MG63 (cell line): ENCODE measurements at places on chromosomes 13 and 19. TPM values are rescaled to one million over a fixed set of nuclear protein-coding genes. Genes with fewer than 3 reads are reported as not detected.

The AMER2 gene
- total RNA-seq, result not detected in 2 replicates

The ZNF729 gene
- not detected in 2 replicates for total RNA-seq

The SLC25A41 gene
- not detected in 2 replicates for total RNA-seq

The MYBPC2 gene
- total RNA-seq, result 0.03 TPM in 1 of 2 replicates, not detected in the other

The TSEN34 gene
- 68.7 and 103 TPM in 2 replicates for total RNA-seq

The FGF22 gene
- not detected in 2 replicates for total RNA-seq

The SLITRK5 gene
- total RNA-seq, result 0.05 and 0.16 TPM in 2 replicates

The SLC27A1 gene
- 6.3 and 6.5 TPM in 2 replicates for total RNA-seq

The CYP2F1 gene
- not detected in 2 replicates for total RNA-seq

DNA sequence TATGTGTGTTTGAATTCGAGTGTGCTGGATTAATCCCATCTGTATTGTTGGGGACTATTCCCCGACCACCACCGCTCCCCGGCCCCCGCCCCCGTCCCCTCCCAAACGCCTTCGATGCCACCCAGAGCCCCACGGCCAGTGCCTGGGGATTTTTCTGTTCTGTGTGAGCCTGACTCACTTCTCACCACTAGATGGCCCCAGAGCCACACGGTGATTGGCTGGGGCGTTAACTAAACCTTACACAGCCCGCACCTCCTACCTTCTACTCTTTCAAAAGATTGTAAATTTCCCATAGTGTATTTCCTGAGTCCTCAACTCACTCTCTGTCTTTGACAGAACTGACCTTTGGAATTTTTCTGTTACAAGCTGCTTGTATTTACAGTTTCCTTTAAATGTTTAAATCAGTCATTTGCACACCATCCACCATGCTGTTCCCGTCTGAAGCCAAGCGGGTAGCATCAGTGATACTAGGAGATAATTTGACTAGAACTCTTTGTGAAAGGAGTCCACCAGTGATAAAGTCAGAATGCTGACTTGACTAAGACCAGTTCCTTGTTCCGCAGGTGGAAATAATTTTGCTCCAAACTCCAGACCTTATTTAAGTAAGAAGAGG lies 61.4 kb downstream of the RFX2 start:
- DNase-seq, result peak; percentile 49

DNA sequence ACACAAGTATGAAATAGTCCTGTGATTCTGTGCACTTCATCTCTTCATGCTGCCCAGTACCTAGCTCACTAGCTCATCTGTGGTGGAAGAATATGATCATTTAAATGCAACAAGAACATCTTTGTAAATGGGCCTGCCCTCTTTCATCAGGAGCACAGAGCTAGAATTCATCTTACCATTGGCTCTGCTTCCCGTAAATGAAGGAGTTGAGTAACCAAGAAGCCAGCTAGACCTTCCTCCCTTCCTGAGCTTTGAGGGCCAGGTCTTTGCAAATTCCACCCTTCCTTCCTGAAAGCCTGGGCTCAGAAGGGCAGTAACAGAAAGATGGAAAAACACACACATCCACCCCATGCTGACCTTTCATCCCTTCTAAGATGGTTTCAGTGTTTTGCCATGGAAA lies 82.0 kb downstream of the FRY start:
- no peak for DNase-seq

- DNase-seq, result peak; percentile 99
Observed at GRCh38 chr19:47719047-47719859, 6.0 kb downstream of the EHD2 start.

DNA sequence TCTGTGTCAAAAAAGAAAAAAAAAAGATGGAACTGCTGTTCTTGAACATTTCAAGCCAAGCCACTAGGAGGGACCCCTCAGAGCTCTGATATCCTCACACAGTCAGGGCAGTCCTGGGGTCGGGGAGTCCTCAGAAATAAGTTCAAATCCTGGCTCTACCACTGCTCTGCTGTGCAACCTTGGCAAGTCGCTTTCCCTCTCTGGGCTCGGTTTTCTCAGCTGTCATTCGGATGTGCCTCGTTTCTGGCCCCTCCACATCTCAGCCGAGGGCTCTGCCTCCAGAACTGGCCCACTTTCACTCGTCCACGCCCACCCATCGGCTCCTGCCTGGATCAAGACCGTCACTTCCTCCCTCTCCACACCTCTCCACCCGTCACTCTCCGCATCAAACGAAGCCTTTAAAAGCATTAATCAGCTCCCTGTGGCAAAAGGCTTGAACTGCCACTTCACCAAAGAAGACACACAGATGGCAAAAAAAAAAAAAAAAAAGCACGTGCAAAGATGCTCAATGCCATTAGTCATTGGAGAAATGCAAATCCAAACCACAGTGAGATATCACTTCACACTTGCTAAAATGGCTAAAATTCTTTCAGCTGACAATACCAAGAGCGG lies 7.4 kb upstream of the ZNRF4 start:
- no peak for DNase-seq

GRCh38 chr19:55487924-55488687 lies at the start of gene SSC5D:
SSC5D (plus strand) TSS chr19:55488436; CDS start chr19:55488590, 154 bp downstream.
- DNase-seq, result peak; percentile 79

DNA sequence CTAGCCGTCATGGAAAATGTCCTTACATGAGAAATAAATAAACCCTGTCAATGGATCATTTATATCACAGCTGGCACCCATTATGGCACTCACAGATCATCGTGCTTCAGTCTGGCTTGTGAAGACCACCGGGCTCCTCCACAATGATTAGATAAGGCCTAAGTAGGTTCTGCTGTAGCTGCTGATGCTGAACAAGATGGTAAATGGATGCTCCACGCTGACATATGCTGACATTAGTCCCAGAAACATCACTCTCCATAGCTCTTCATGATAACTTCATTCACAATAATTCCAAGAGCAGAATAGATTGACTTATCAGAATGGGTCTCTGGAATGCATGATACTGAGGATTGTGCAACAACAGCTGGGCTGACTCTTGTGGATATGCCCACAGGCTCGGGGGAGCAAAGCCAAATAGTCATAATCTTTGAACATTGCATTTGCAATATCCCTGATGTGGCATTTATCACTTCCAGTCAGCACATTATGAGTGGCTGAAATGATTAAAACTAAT lies 63.8 kb upstream of the RXFP2 start:
- DNase-seq, result no peak

DNA sequence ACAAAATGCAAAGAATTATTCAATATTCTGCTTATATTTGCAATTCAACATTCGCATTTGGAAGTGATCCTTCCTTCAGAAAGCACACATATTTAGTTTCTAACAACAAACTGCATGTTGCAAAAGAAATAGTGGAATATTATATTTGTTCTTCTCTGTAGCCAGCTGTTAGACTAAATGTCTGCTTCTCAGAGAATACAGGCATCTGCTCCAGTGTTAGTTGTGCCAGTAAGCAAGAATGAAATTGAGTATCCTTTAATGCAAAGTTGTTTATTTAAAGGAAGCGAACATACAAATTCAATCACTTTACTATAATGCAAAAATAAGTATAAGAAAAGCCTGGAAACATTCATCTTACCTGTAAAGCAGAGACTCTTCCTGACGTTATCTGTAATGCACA lies 663 bp downstream of the SLITRK6 start:
- no peak for DNase-seq

DNA sequence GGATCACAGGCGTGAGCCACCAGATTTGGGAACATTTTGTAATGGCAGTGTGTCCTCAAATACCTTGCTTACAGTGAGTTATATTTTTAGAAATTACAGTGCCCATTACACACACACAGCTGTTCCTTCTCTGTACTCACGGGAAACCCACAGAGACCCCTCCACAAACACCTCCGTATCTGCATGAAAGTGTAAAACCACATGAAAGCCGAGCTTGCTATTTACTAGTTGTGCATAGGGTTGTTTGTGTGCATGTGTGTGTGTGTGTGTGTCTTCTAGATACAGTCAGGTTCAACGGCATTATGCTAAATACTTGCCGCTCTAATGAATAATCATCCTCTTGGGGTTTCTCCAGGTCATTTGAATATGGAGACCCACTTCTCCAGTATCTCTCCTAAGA lies 22.3 kb upstream of the LILRA2 start:
- no peak for DNase-seq

DNA sequence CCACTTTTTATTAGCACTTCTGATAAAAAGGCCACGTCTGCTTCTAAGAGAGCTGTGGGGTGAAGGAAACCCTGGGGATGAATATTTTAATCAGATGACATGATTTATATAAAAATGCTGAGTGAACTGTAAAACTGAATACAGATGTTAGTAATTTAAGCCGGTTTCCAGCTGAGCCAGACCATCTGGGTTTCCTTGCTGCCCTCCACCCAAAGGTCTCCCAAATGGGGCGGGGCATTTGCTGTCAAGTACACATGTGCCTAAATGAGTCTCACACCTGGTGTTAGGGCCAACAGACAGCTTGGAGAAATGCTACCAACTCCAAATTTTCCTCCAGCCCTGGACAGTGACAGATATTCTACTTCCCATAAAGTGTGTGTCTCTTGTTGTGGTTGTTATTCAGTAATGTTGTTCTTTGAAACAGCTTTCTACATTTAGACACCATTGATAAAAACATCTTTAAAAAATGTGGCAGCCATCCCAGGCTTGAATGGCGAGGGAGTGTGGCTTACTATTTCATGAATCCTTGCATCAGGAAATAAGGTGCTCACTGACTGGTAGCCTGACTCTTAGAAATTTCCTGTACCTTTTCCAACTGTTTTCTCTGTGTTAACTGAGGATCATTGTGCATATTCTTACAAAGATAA lies 350.4 kb downstream of the MTUS2 start:
- DNase-seq, result no peak

DNA sequence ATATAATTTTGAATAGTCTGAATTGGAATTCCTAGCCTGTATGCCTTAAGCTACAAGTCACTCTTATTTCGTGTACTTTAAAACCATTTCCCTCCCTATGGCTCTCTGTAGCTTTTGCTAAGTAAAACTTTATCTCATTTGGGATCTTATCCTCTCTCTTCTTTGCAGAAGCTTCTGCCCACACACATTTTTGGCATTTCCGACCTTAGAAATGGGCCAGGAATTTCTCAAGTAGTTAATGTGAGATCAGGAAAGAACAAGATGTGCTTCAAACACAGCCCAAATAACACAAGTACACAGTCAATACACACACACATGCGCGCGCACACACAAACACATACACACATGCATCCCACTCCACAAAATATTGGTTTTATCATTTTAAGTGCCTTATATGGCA lies 931.0 kb upstream of the MIR17HG start:
- peak; percentile 28 for DNase-seq

DNA sequence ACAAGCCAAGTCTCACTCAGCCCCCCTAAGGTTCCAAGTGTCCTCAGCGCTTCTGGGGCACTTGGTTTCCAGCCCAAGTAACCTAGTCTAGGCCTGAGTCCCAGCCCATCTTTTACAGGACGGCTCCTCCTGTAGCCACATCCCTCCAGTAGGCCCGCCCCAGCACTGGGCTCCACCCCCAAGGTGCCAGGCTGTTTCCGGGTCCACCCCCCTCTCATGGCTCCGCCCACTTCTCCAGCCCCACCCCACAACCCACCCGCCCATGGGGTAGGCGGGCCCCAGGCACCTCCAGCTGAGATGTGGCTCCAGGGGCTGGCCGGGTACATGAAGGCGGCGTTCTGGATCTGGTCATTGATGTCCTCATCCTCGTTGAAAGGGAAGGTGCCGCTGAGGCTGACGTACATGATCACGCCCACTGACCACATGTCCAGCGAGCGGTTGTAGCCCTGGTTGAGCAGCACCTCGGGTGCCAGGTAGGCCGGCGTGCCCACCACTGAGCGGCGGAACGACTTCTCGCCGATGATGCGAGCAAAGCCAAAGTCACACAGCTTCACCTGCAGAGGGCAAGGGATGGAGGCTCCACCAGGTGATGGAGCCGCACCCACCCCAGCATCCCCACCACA lies 17.2 kb upstream of the DACT3 start:
- peak; percentile 36 for DNase-seq

- peak; percentile 99 for DNase-seq
Observed at GRCh38 chr19:18379803-18380747, 5.9 kb upstream of the GDF15 start.

GRCh38 chr19:28727480-28728159 lies 485.3 kb downstream of the UQCRFS1 start:
- DNase-seq, result peak; percentile 75
